ENCODE measurements at places on chromosomes 3 and 15.
A peak's percentile ranks its signal among the peaks of the same experiment; 100 is the strongest.

DNA sequence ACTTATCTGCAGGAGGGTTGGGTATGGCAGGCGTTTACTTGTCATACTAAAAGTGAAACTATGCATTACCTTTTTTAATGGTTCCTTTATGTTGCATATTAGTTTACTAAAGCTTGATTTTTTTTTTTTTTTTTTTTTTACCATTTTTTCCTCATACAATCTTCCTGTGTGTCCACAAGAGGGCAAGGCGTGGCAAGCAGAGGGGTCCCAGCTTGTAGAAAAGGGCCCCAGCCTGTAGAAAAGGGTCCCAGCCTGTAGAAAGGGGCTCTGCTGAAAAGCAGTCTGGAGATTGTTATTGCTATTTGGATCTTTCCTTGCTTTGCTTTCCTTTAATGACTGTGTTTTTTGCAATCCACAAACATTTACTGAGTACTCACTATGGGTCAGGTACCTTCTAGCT is 21.9 kb downstream of the MKRN2 start:
- no peak for DNase-seq

DNA sequence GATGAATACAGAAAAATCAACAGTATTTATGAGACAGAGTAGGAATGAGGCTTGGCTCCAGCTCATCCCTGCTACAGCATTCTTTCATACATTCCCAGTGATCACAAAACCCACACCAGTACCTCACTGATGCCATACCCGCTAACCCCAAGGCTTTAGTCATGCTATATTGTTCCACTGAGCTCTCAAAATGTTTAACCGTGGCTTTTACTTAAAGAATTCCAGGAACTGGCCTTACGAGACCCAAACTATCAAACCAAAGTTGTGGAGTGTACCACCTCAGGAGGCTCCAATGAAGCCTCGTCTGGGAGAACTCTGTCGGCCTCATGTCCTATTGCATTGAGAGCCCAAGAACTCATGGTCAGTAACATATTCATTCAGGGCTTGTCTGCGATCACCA is 278.9 kb downstream of the ULK4 start:
- peak; percentile 96 for DNase-seq

GRCh38 chr3:177482048-177482691 is 284.9 kb upstream of the TBL1XR1 start:
- peak; percentile 33 for DNase-seq

DNA sequence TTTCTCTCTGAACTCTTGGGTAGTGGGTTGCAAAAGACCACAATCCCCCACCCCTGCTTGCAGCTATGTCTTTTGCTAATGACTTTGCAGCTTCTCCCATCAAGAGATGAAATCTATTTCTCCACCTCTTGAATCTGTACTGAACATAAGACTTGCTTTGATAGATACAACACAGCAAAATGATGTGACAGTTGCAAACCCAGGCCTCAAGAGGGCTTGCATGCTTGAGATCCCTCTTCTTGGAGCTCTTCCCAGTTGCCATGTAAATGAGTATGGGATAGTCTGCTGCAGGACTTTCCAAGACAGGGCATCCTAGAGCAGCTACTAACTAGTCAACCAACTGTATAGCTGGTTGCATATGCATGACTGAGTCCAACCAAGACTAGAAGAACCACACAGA is 783.6 kb downstream of the PDCD6IP start:
- DNase-seq, result no peak

GRCh38 chr3:12131351-12132090 is 27.2 kb downstream of the TIMP4 start:
- DNase-seq, result no peak

DNA sequence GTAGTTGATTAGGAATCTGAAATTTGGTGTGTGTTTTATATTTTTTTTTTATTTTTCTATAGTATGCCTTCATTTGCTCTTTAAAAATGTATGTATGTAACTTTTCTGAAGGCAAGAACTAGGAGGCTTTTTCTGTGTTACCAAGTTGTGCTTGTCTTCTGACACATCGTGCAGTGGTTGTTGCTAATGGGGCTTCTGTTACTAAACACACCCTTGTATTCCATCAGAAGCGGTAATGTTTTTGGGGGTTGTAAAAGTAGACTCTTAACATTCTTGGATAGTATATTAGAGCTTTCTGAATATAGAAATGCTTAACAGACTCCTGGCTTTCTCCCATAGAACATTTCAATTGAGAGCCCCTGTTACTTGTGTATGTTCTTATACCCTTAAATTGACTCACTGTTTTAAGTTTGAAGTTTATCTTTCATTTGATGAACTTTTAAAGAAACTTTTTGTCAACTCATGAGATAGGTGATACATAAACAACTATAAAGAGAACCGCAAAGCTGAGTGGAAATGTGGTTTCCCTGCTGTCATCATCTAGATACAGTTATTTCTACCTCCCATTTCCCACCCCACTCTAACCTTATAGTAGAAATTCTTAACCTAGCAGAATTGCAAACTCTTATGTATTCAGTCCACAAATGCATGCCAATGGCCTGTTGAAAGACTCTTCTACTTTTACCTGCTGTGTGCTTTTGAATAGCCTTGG is 2.5 kb downstream of the TIPARP start:
- no peak for DNase-seq

DNA sequence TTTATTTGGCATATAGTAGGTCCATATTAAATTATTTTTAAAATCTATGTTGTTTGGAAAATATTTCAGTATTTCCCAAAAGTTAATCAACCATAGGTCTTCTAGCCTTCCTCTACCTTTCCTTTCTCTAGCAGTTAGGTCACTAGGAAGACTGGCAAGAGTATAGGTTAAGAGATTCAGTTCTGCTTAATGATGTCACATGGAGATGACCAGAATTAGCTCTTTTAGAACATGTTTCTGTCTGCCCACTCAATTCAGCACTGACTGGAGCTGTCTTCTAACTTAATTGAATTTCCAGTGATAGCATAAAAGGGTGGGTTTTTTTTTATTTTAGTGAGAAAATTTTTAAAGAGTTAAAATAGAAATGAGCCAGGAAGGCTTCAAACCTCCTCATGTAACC is 23.8 kb upstream of the ZBED2 start:
- no peak for DNase-seq

Data from fibroblast of upper back skin (primary cell).